GM19239 (cell line): ENCODE measurements at places on chromosomes 5 and 9.
A peak's percentile ranks its signal among the peaks of the same experiment; 100 is the strongest.

GRCh38 chr5:136518174-136518573 is 152.8 kb upstream of the TRPC7 start:
- no peak for DNase-seq

GRCh38 chr9:133275105-133276000 is at the start of gene ABO:
TSS of gene ABO (minus strand) at chr9:133275201.
- DNase-seq = no peak

- DNase-seq = no peak
Observed at GRCh38 chr9:107279086-107279485, 4.0 kb upstream of the RAD23B start.

- no peak for DNase-seq
Observed at GRCh38 chr5:164002214-164002613, 496.8 kb downstream of the MAT2B start.

- peak; percentile 22 for DNase-seq
Observed at GRCh38 chr5:74865804-74866595, at the start of gene FAM169A. TSS of gene FAM169A (minus strand) at chr5:74866387. CDS start at chr5:74841676, 24,711 bp downstream.

- DNase-seq = no peak
Observed at GRCh38 chr9:17807613-17808282, 228.9 kb downstream of the SH3GL2 start.

- no peak for DNase-seq
Observed at GRCh38 chr9:109311286-109311685, 9.6 kb downstream of the EPB41L4B start.

DNA sequence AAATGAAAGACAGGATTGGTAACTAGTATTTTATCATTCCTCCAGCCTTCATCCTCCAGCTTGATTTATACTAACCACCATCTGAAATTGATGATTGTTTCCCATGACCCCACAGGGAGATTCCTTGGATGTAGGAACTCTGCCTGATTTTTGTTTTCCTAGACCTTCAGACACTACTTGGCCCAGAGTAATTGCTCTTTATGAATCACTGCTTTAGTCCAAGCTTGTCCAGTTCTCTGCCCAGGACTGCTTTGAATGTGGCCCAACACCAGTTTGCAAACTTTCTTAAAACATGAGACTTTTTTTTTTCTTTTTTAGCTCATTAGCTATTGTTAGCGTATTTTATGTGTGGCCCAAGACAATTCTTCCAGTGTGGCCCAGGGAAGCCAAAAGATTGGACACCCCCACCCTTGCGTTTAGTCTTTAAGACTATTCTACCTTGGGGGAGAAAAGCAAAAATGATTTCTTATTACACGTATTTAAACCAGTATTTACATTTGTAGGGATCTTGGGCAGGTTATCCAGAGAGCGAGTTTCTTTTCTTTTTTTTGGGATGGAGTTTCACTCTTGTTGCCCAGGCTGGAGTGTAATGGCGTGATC is 18.4 kb downstream of the BASP1 start:
- DNase-seq = no peak
